ENCODE measurements at places on chromosomes 13 and 19.
A peak's percentile ranks its signal among the peaks of the same experiment; 100 is the strongest.

- DNase-seq: no peak
Measured at GRCh38 chr19:2719920-2720776, 1.0 kb downstream of the DIRAS1 start.

DNA sequence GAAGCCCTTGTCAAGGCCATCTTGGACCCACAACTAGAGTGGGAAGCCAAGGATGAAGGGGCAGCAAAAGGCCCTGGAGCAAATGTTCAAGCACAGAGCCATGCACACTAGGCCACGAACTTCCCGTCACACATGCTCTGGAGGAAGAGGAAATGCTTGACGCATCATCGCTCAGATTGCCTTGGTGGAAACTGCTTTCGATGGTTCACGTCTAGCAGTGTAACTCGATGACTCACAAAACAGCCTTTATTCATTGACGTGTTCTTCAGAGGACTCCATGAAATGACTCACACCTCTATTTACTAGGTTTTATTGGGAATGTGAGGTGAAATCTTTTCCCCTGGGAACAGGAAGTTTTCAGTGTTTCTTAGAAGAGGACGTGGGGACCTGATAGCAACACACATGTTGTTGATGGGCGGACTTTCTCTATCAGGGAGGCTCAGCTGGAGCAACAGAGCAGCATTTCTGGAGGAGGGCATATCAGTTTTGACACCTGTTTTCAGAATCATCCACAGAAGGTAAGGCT, 79.8 kb upstream of the FLT1 start:
- no peak for DNase-seq

- no peak for DNase-seq
Measured at GRCh38 chr19:54665530-54665929, 2.7 kb downstream of the LILRB4 start.

- DNase-seq: peak; percentile 39
Measured at GRCh38 chr13:21670883-21671619, at the start of gene FGF9. FGF9 (plus strand) TSS chr13:21671073; CDS start chr13:21671913, 840 bp downstream.

- peak; percentile 45 for DNase-seq
Measured at GRCh38 chr19:49677901-49678674, 1.0 kb downstream of the PRMT1 start.

- DNase-seq: no peak
Measured at GRCh38 chr13:59745392-59745788, 418.3 kb downstream of the DIAPH3 start.

- no peak for DNase-seq
Measured at GRCh38 chr19:34539396-34539795, 57.8 kb downstream of the WTIP start.

GRCh38 chr13:26941345-26942174, 181.0 kb upstream of the GPR12 start:
- no peak for DNase-seq

DNA sequence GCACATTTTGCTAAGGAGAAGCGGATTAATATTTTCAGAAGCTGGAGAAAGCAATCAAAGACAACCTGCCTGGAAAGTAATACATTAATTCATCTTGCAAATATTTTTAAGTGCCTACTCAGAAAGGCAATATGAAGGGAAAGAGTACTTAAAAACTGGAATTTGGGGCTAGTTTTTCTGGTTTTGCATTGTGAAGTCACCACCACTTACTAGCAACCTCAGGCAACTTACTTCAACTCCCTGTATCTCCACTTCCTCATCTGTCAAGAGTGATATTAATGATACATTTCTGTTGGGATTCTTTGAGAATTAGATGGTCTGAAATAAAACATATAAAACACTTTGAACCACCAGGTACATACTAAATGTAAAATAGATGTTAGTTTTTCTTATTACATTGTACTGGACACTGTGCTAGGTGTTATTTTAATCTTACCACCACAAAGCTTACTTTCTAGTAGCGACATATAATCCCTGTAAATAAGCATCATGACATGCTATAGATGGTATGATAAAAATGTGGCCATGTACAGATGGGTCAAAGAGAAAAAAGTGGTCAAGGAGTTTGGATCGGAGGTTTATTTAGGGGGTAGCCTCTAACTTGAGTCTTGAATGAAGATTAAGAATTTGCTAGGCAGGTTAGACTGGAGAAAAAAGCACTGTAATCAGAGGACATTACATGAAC, 101.2 kb downstream of the SPRY2 start:
- no peak for DNase-seq

DNA sequence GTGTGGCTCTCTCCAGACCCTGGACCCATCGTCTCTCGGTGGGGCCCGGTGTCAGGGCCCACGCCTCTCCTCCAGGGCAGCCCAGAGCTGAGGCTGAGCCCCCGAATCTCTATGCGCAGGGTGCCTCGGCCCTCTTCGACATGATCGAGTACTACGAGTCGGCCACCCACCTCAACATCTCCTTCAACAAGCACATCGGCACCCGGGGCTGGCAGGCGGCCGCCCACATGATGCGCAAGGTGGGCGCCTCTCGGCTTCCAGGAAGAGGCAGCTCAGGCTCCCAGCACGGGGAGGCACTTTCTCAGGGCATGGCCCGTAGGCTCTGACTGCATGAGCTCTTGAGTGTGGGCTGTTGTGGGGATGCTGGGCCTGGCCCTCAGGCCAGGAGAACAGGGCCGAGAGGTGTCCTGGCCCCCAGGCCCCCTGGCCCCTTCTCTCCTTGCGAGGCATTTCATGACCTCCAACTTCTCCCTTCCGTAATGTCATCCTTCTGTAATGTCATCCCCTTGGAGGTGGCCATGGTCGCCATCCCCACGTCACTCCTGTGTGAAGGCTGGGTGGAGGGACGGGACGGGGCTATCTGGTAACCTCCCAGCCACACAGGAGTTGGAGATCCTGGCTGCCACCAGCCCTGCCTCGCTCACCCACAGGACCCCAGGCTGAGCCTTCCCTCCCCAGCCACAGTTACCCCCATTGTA, 19.4 kb downstream of the NKPD1 start:
- no peak for DNase-seq

DNA sequence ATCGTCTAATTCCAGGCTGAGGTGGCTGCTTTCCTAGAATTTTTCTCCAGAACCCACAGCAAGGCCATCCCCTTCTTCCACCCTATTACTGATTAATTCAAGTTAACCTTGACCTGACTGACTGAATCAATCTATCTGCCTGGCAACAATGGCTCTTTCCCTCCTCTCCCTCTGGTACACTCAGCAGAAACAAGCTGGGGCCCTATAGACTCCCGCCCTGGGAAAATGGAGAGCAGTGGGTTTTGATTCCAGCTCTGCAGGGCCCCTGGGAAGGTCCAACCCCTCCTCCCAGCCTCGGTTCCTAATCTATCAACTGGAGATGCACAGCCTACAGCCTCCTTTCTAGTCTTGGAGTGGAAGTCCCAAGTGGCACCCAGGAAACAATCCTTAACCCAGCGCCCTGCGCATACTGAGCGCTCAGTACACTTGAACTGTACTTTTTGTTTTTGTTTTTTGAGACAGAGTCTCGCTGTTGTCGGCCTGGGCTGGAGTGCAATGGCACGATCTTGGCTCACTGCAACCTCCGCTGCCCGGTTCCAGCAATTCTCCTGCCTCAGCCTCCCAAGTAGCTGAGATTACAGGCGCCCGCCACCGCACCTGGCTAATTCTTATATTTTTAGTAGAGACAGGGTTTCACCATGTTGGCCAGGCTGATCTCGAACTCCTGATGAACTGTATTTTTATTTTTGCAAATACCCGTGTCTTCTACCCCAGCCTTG, 5.2 kb upstream of the C3 start:
- DNase-seq: no peak

DNA sequence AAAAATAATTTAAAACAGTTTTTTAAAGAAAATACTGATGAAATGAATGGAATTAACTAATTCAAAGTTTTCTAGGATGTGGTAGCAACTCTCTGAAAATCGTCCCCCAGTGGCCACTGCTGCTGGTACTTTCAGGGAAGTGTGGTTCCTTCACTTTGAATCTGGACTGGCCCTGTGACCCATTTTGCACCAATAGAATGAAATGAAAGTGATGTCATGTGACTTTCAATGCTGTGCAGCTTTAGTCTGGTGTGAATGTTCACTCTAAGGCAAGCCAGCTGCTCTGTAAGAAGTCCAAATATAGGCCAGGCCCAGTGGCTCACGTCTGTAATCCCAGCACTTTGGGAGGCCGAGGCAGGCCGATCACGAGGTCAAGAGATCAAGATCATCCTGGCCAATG, 26.4 kb upstream of the HNRNPA1L2 start:
- no peak for DNase-seq

GRCh38 chr13:112873851-112874750, 94.9 kb upstream of the MCF2L start:
- DNase-seq: peak; percentile 33

GRCh38 chr13:98487522-98487921, 89.4 kb downstream of the STK24 start:
- DNase-seq: no peak

GRCh38 chr13:66794340-66795031, 435.6 kb downstream of the PCDH9 start:
- DNase-seq: no peak

DNA sequence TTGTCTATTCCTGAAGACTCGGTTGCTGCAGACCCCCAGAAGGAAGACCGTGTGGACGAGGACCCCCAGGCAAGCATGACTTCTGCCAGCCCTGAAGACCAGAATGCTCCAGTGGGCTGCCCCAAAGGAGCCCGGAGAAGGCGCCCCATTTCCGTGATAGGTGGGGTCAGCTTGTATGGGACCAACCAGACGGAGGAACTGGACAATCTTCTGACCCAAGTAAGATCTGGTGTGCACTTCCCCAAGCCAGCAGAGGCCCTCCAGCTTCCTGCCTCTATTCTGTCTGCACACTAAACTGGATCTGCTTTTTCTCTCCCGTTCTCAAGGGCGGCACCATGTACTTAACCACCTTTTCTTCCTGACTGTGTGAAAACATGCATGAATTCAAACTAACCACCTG, 59.8 kb upstream of the C1QTNF9 start:
- no peak for DNase-seq

- no peak for DNase-seq
Measured at GRCh38 chr19:2492870-2493269, 16.9 kb downstream of the GADD45B start.

- no peak for DNase-seq
Measured at GRCh38 chr13:44652168-44652567, 76.0 kb upstream of the TSC22D1 start.

GRCh38 chr13:35483761-35484160, 7.3 kb upstream of the MAB21L1 start:
- no peak for DNase-seq

- DNase-seq: peak; percentile 76
Measured at GRCh38 chr19:57406516-57407123, 4.3 kb upstream of the ZNF17 start.

DNA sequence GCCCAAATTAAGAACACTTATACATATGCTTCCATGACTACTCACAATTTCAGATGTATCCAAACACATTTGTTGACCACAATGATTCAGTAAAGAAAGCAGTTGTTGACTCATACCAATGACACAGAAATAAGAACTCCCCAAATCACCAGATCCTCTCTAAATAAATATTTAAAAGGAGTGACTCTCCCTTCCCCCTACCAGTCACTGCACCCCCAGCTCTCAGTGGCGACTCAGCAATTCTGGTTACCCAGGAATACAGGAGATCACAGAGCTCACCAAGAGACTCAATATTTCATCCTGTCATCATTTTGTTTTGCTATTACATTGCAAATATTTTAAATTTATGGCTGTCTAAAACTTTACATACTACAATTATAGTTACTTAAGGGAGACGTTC, 131.5 kb downstream of the RGCC start:
- no peak for DNase-seq

GRCh38 chr13:65036999-65037398, 2193.1 kb downstream of the PCDH9 start:
- DNase-seq: no peak

GRCh38 chr13:34028496-34029442, 210.8 kb downstream of the RFC3 start:
- no peak for DNase-seq

GRCh38 chr13:29125934-29126424, 305.8 kb downstream of the MTUS2 start:
- DNase-seq: peak; percentile 57

GRCh38 chr13:41823476-41823875, 137.4 kb downstream of the VWA8 start:
- DNase-seq: no peak

DNA sequence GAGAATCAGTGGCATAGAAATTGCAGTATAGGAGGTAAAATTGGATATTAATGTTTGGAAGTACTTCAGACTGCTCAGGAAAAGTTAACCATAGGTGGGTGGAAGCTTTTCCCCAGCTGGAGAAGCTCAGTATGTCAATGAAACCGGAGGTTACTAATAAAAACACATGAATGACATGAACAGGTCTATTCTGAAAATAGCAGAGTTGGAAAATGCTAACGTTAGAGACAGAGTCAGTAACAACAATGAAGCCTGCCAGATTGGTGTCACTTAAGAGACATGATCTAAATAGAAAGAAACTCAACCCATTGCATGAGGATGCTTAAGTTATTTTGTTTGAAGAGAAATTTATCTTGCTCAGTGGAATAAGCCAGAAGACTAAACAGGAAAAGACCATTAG, 364.5 kb downstream of the DNAJC15 start:
- no peak for DNase-seq

DNA sequence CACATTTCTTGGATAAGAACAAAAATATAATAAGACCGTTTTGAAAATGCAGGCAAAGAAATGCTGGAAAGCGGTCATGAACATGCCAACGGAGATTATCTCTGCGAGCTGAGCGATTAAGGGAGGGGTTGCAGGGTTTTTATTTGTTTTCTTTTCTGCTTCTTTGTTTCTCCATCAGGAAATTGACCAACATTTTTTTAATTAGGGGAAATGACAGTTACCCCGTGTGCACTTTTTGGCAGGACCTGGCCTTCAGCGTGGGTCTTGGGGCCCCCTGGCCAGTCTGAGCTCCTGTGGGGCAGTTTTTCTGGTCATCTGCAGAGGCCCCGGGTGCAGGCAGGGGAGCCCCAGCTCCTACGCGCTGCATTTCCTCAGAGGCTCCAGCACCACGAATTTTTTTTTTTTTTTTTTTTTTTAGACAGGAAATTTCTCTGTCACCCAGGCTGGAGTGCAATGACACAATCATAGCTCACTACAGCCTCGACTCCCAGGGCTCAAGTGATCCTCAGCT, 31.3 kb upstream of the HOMER3 start:
- peak; percentile 26 for DNase-seq

- no peak for DNase-seq
Measured at GRCh38 chr13:95564733-95565291, 12.3 kb downstream of the CLDN10 start.

DNA sequence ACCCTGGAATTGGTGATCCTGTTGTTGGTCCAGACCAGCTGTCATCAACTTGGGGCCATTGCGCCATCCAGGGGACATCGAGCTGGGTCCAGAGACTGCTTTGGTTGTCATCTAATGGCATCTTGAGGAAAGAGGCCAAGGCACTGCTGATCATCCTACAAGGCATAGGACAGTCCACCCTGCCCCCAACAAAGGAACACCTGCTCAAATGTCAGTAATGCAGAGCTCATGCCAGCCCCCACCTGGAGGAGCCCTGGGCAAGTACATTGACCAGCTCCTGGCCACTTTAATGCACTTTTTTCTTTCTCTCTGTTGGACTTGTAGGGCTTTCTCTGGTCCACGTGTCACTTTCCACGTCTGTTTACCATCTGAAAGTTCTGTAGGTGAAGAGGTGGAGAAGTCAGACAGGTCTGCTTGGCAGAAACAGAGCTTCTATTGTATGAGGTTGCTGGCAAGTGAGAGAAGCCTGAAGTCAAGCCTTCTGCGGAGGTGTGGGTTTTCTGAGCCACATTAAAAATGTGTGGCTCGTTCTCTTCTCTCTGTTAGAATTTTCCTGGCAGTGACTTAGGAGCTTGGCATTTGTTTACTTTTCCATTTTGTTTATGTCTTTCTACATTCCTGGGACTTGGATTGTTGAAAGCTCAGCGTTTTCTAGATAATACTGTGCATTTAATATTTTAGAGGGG, 124.0 kb upstream of the RNF113B start:
- no peak for DNase-seq

GRCh38 chr19:42469311-42470235, 26.8 kb upstream of the CXCL17 start:
- peak; percentile 26 for DNase-seq
